ENCODE measurements at places on chromosomes 2 and 18.

DNA sequence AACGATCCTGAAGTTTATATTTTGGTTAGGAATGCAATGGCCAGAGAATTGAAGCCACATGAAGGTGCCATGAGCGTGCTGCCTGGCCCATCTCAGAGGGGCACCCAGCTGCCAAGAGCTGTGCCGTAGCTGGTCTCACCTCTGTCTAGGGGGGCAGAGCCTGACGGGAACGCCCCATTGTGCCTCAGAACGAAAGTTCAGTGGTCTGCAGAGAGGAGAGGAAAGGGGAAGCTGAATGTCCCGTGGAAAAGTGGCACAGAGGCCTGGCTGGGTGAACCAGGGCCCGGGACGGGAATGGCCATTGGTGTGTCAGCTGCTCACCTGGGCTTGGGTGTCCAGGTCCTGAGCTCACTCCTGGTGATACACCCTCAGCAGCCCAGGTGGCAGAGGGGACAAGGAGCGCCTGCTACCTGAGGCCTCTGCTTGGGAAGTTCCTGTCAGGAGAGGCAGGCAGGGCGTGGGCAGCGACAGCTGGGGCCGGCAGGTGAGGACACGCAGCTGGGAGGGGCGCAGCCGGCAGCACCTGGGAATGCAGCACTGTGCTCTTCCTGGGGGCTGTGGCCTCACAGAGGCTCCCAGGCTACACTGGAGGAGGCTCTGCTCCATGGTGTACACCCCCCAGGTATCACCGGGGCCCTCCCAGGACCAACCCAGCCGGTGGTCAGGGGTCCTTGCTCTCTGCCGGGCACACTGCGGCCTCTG lies 67.3 kb downstream of the PARD6G start:
- DNase-seq: no peak

DNA sequence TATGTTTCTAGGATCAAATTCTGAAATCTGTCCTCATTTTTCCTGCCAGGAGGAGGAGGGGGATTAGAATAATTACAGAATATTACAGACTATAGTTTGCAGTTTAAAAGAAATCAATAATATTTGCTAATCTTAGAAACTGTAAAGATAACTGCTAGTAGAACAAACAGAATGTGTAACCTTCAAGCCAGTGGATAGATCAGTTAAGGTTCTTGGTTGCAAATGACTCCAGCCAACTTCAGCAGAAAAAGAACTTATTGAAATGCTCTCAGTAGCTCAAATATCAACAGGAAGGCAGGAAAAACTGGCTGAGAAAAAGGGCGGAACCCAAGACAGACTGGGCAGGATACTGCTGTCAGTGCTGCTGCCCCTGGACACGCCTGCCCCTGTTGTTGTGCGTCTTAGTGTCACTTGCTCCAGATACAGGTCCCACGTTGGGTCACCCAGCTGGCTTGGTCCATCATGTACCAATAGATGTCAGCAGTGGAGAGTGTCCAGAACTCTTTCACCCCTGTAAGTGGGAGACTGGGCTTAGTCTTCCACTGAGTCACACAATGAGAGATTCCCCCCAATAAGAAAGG lies 10.2 kb downstream of the NMUR1 start:
- no peak for DNase-seq

DNA sequence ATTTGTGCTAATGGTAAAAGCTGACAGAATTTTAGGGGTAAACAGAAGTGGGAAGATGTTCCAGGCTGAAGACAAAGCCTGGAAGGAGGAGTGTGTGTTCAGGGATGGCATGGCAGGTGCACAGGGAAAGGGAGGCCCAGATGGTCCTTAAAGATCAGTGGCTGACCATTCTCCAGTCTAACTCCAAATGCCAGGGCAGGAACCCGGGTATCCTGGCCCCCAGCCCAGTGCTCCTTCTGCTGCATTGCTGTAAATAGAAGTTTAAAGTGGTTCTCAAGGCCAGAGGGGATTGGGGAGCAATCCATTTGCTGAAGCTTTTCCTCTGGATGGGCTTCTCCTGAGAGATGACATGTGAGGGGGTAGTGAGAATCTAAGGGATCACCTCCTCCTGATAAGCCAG lies 158.6 kb downstream of the CTIF start:
- no peak for DNase-seq

DNA sequence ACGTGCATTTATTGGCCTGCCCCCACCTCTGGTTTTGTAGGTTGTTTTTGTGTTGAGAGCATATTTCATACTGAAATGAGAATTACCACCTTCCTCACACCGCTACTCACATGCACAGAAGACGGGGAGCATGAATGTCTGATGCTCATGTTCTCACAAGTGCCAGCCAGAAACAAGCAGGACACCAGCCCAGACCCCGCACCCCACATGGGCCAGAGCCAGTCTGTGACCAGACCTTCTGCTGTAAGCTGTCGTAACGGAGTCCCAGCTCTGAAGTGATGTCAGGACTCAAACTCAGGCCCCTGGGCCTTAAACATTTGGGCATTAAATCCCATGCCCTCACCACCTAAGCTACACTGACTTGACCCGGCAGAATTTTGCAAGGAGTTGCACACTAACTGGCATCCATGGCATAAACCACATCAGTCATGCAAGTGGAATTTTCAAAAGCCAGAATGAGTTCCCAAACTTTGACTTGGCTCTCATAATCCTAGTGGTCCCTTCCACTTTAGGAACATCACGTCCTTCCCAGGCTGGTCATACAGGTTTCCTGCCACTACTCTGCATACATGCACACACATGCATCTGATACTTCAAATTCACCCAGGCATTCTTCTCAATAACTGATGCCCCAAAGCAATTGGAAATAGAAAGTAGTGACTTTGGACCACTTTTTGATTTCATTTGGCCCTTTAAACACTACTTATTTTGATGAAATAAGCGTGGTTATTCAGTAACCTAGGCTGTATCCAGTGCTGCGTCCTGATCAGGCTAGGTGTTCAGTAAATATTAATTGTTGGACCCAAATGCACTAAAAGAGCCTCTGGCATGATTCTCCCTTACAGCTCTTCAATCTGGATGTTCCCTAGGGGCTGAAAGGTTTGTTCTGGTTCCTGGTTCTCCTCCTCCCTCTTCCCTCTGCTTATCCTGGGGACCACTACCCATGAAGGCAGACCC lies 223.1 kb upstream of the ID2 start:
- no peak for DNase-seq

DNA sequence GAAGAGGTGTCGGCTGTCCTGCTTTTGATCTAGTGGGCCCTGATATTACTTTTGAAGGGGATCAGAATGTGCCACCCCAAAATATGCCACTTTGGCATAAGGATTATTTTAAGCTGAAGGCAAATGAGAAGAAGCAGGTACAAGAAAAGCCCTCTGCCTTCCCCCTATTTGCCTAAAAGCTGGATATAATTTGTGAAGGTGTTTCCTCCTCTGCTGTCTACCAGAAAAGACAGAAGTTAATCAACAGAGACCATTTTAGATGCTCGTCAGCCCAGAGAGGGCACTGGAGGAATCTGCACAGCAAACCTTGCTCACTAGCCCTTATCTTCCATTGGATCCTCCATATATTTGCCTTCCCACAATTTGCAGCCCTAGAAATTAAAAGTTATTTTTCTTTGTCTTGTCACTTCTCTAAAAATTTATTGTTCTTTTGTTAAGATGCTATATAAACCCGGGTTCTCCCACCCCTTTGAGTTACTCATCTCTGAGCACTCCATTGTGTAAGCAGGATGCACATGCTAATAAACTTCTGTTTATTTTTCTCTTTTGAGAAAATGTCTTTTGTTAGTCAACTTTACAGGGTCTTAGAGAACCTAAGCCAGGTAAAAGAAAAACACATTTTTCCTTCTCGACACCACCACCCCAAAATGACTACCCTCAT lies 163.2 kb upstream of the SLC1A4 start:
- no peak for DNase-seq

DNA sequence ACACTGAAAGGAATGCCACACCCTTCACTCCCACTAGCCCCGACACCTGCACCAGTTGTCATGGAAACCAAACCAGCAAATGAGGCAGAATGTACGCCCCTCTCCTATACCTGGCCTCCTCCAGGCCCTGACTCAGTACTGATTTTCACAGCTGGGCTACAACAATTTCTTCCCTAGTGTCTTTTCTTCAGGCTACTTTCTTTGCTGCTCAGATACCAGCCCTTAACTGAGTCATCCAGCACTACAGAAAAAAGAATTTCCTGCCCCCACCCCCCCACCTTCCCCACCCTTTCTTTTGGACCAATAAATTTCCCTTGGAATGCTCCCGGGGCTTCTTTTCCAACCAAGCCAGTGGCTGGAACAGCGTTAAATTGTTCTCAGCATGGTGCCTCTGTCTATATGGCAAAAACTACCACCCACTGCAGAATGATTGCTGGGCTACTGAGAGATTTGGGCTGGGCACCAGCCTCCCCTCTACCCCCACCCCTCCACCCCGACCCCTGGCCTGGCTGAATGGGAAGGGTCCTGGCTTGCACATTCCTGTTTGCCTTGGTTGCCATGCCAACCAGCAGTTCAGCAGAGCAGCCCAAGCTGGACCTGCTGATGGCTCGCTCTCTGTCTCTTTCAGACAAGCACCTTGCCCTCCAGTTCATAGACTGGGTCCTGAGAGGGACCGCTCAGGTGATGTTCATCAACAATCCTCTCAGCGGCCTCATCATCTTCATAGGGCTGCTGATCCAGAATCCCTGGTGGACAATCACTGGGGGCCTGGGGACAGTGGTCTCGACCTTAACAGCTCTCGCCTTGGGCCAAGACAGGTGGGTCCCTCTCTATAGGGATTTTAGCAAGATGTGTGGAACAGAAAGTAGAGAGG lies 11.3 kb downstream of the SLC14A2 start:
- DNase-seq: no peak

DNA sequence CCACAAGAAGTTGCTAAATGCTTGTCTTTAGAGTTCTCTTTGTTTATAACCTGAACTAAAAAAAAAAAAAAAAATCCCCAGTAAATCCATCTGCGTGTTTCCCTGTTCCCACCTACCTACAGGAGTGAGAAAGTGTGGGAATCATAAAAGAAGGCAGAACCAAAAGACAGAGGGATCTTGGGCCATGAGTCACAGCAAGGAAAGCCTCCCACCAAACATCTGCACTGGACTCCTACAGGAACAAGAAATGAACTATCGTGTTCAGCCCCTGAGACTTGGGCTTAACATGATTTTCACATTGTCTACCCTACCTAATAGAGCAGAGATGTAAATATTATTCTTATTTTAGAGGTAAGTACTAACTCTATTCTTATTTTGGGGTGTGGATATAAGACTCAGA lies 1761.2 kb upstream of the CELF4 start:
- no peak for DNase-seq

DNA sequence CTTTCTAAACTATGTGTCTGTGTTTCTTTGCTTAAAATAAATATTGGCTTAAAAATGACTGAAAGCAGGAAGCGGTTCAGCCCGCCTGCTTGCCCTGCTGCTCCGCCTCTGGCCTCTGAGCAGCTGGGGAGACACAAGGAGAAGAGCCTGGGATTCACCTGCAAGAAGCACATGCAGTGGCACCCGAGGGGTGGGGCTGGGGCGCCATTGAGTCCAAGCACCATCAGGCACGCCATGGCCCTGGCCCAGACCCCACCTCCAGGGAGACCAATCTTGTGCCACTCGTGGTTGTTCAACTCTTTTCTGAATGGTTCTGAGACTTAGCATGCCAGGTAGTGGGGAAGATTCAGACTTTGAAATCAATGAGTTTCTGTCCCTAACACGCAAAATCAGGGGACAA lies 495.5 kb upstream of the MYT1L start:
- DNase-seq: no peak

GRCh38 chr18:9082711-9083510 lies 19.6 kb upstream of the NDUFV2 start:
- peak; percentile 86 for DNase-seq

- DNase-seq: no peak
Observed at GRCh38 chr2:219637842-219638185, 10.4 kb downstream of the SLC4A3 start.

DNA sequence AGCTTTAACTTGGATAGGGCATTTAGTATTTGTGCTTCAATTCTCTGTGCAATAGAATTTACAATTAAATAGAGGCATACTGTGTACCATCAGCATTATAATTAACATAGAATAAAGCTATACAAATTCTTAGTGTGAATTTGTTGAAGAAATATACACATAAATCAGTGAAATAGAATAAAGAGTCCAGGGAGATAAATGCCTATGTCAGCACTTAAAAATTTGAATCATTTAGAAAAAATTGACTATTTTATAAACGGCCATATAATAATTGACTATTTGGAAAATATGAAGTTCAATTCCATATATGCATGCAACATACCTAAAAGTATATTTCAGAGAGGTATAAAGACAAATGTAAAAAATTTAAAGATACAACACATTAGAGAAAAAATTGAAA lies 348.7 kb downstream of the NR4A2 start:
- DNase-seq: no peak

Data from activated CD4-positive, alpha-beta T cell treated with anti-CD3 and anti-CD28 coated beads, Interleukin-2, amount 10 ng/mL, durations not matched to agents 24 days and 14 days (primary cell).